ENCODE measurements at places on chromosomes 2 and 18.

DNA sequence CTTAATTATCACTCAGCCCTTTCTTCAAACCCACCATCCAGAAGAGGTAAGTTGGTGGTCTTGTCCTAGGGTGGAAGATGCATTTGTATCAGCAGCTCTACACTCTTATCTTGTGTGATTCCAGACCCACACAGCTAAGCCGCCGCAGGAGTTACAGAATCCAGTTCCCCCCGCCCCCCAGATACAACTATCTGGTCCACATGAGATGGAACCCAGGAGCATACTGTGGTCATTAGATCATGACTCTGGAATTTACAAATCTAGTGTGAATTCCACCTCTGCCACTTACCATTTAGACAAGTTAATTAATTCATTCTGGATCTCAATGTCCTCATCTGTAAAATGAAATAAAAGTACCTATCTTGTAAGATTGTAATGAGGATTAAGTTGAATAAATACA lies 486.4 kb downstream of the BCL11A start:
- no peak for DNase-seq

GRCh38 chr18:8742387-8743361 lies 37.3 kb downstream of the MTCL1 start:
- DNase-seq = peak; percentile 55

GRCh38 chr2:209547726-209548125 lies 123.9 kb downstream of the MAP2 start:
- DNase-seq = no peak

- no peak for DNase-seq
Measured at GRCh38 chr2:86081724-86082123, 24.0 kb downstream of the POLR1A start.

DNA sequence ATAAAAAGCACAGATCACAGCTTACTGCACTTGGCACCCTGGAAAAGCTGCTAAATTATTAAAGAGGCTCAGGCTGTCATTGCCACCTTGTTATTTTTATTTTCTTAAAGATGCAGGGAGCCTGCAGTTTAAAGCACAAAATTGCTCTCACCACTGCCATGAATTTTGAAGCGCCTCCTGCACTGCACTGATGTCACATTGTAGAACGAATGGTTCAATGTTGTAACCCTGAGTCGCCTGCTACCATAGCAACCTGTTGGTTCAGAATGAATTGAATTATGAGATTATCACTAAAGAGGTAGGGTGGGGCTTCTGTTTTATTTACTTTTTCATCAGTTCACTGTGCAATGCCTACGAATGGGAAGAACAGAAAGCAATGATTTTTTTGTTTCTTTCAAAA lies 16.5 kb downstream of the SCG2 start:
- DNase-seq = no peak

DNA sequence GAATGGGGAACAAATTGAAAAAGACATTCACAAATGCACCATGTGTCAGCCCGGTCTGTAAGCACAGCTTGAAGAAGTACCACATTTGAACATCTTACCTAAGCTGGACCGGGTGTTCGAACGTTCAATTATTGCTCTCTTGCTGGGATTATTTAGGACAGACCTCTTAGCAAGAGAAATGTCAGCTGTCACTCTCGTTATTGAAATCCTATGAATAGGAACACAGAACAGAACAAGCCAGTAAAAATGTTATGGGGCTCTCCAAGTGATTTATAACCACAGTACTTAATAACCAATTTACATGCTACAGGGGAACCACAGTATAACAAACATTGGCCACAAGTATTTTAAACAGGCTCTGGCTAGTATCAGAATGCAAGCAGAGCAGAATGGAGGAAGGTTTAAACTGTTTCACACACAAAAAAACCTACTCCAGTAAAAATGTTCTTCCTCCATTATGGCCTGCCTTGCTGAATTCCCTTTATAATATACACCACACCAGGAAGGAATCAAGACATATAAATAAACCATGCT lies 32.5 kb upstream of the ARL5A start:
- DNase-seq = no peak

- no peak for DNase-seq
Measured at GRCh38 chr18:60067426-60068210, 167.8 kb downstream of the PMAIP1 start.

GRCh38 chr2:109081374-109081773 lies 47.6 kb upstream of the SH3RF3 start:
- DNase-seq = no peak

DNA sequence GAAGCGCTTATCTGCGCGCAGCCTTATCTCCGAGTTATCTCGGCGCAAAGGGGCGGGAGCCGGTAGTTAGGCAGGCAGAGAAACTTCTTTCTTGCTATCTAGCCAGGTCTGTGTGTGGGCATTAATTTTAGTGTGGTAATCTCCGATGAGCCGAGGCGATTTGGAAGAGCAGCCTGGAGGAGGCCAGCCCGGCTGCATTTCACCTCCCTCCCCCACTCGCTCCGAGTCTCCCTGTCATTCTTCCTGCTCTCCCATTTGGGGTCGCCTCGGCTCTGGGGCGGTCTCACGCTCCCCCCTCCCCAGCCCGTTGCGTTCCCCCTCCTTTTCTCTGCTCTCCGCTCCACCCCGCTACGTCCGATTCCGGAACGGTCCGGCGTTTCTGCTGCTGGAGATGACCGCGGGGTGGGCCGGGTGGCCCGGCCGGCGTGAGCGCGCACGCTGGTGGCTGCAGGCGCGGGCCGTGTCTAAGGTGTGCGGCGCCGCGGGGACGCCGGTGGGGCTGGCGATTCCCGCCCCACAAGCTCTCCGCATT lies 566 bp downstream of the GATA6 start:
- DNase-seq = peak; percentile 74

GRCh38 chr2:151840216-151841046 lies 12.2 kb upstream of the ARL5A start:
- DNase-seq = no peak

All from endothelial cell of umbilical vein (primary cell).